ENCODE measurements at places on chromosomes 2 and 18.
A peak's percentile ranks its signal among the peaks of the same experiment; 100 is the strongest.

DNA sequence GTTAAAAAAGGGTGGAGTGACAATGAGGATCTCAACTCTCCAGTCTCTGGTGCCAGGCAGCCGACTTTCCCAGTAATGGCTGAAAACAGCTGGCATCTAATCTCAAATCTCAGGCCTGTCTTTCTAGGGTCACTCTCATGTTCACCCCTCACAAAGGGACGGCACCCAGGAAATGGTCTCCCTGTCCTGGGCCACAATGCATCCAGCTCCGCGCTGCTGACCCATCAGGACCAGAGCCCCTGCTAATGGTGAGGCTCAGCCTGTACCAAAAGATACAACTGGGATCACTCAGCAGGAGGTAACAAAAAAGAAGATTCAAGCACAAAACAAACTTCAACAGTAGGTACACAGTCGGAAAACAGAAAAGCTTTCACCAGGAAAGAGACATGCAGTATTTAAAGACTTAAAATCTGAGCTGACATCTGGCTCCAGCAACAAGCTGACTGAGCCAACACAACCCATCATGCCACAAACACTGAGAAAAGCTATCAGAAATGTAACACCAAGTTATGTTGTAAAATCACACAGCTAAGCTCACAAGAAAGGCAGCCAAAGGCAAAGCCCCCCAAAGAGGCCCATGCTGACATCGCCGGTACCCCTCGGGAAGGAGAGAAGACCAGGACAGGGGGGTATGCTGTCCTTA, 13.6 kb upstream of the KIDINS220 start:
- no peak for DNase-seq

- DNase-seq, result no peak
These were observed 549.5 kb upstream of the ID2 start for GRCh38 chr2:8132351-8132831.

DNA sequence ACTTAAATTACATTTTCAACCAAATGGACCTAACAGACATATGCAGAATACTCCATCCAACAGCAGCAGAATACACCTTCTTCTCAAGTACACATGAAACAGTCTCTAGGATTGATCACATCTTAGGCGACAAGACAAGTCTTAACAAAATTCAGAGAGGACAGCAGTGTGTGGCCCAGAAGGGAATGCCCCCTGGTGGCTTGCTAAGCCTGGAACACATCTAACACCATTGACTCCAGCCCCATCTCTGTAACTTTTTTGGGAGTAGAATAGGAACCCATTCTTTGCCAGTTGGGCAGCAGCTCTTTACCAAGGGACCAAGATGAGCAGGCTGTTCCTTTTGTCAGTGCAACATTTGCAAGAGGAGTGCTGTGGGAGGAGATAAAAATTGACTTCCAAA, 249.9 kb downstream of the PLCL1 start:
- DNase-seq, result peak; percentile 19

DNA sequence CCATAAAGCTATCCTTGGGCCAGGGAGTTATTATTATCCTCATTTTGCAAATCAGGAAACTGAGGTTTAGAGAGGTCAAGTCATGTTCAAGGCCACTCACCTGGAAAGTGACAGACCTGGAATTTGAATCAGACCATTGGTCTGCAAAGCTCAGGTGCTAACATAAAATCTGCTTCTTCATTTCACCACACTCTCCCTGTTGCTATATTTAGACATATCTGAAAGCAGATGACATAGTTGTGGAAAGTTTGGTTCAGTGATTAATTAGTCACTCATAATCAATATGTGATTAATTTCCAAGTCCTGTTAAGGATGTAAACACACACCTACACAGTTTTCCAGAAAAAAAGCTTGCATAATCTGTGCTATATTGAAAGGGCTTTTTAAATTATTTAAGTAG, 57.4 kb downstream of the LINC00305 start:
- DNase-seq, result no peak

GRCh38 chr2:110948027-110948674, 172.6 kb upstream of the BCL2L11 start:
- DNase-seq, result peak; percentile 1

- no peak for DNase-seq
These were observed 159.3 kb upstream of the MYCN start for GRCh38 chr2:15780912-15781574.

- peak; percentile 15 for DNase-seq
These were observed 316.5 kb downstream of the EN1 start for GRCh38 chr2:118530976-118531375.

DNA sequence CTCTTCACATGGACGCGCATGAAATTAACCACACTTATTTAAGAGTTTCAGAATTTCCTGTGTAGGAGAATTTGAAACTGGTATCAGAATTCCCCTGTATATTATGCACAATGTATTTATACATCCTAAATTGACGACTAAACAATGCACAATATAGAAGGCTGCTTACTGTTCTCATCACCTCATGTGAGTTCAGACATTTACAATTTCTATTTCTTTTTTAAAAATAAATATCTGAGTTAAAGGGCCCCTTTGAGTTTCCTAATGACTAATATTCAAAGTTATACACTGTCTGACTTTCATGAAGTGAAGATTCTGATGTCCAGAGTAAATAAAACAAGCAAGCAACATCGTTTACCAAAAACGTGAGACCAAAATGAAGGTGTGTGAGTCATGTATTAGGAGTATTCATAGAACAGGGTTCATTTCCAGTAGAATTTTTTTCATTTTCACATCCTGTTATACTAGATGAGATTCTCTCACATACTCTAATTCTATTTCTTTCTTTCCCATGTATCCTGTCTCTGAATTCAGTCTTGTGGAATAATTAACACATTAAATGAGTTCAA, 406.2 kb downstream of the NUP35 start:
- DNase-seq, result no peak

DNA sequence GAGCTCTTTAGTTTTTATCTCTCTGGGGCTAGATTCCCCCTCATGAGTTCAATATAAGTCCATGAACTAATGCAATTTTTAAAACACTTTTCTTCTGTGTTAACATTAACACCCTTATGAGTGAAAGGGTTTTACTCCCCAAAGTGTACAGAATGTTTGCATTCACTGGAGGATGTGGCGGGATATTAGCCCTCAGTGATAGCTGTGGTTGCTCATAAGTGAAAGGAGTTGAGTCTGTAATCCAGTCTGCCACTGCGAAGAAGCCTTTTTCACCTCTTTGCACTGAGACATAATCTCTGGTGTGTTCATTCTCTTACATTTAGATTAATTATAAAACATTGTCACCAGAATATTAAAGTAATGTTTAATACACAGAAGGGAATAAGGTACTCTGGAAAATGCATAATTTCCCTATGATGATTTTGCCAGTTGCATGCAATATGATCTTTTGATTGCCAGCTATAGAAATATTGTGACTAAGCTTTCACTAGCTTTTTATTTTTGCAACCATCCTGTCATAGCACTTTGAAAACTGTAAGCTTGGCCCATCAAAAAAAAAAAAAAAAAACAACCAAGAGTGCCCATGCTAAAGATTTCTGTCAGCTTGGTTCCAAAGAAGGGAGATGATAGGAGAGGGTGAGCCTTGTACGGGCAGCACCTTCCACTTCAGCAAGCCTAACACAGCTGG, 113.2 kb downstream of the BCL11A start:
- DNase-seq, result no peak

GRCh38 chr2:176118601-176119339, 2.2 kb downstream of the HOXD10 start:
- no peak for DNase-seq

GRCh38 chr18:6022845-6023244, 127.5 kb upstream of the TMEM200C start:
- DNase-seq, result peak; percentile 75

DNA sequence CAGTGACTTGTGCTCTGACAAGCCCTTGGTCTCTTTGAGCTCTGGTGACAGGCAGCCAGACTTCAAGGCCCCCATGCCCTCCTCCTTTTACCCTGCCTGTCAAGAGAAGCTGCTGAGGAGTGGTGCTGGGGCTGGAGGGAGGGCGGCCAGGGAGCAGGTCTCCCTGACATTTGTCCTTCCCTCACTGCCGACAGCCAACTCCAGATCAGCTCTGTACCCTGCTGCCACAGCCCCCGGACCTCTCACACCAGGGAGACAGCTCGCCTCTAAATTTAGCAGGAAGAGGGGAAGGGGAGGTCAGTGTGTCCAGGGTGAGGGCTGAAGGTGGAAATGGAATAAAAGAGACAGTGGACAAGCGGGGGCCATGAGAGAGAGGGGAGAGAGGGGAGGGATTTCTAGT, 155.8 kb downstream of the TDRD15 start:
- no peak for DNase-seq

GRCh38 chr2:241559323-241560161, 997 bp downstream of the BOK start:
- DNase-seq, result peak; percentile 73

- DNase-seq, result no peak
These were observed 233.4 kb downstream of the PHLPP1 start for GRCh38 chr18:62948788-62949187.

GRCh38 chr18:7813131-7813530, 246.0 kb downstream of the PTPRM start:
- no peak for DNase-seq

- no peak for DNase-seq
These were observed 186.4 kb upstream of the EPC2 start for GRCh38 chr2:148458171-148458570.

DNA sequence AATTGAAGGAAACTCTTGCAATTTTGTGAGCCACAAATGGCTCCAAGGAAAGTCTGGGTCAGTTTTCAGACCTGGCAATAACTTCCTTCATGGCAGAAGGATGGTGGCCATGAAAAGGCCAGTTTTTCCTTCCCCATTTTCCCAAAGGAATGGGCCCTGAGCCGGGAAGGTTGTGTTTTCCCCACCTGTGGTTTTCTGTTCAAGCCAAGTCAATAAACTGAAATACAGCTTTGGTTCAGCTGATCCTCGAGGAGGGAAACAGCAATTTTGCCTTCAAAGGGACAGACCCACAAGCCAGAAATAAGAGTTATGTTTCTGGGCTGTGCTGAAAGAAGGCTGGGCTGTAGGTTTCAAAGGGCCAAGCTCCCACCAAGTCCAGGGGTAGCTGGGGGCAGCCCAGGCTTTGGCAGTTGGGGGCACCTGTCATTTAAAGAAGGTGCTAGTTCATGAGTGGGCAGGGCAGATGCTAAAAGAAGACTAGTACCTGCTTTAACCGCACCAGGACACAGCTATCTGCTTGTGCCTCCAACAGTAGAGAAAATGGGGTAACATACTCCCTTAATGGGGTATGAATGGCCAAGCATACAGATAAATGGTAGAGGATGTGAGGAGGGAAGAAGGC, 97.0 kb downstream of the TTC32 start:
- DNase-seq, result no peak

GRCh38 chr2:191740016-191740419, 62.1 kb downstream of the NABP1 start:
- DNase-seq, result peak; percentile 27

GRCh38 chr2:73156539-73157124, 43.9 kb upstream of the RAB11FIP5 start:
- DNase-seq, result peak; percentile 61

DNA sequence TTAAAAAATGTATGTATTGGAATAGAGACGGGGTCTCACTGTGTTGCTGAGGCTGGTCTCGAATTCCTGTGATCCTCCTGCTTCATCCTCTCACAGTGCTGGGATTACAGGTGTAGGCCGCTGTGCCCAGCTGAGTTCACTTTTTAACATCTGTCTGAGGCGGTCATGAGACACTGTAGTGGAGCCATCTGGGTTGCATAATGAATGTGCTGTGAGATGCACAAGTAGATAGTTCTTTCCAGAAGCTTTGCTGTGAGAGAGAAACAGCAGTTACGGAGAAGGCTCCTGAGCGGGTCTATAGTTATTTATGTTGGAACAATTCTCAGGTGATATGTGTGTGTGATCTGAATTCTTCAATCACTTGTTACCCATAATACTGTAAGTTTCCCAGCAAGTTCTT, 3.1 kb downstream of the RMC1 start:
- DNase-seq, result no peak

- DNase-seq, result no peak
These were observed 551.1 kb upstream of the CELF4 start for GRCh38 chr18:38116716-38117115.

- peak; percentile 48 for DNase-seq
These were observed 5.7 kb upstream of the DNER start for GRCh38 chr2:229719926-229720647.

- peak; percentile 74 for DNase-seq
These were observed 24.2 kb upstream of the CASP8 start for GRCh38 chr2:201235860-201236811.

- DNase-seq, result peak; percentile 77
These were observed 64.9 kb downstream of the LPIN2 start for GRCh38 chr18:2948038-2948437.

DNA sequence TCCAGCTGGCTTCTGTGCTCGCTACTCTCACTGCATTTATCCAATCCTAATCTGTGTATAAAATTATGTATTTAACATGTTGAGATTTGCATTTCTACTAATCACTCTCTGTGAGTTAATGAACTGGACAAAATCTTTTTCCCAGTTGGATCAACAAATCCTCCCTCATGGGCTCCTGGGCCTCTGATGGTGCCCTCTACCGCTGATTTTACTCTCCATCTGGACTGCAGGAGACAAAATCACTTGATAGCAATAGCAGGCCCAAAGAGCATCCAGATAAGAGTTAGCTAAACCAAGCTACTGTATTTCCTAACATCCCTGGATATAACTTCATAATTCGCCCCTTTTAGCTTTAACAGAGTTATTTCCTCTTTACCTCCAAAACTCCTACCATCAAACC, 14.4 kb downstream of the REG3G start:
- DNase-seq, result no peak

DNA sequence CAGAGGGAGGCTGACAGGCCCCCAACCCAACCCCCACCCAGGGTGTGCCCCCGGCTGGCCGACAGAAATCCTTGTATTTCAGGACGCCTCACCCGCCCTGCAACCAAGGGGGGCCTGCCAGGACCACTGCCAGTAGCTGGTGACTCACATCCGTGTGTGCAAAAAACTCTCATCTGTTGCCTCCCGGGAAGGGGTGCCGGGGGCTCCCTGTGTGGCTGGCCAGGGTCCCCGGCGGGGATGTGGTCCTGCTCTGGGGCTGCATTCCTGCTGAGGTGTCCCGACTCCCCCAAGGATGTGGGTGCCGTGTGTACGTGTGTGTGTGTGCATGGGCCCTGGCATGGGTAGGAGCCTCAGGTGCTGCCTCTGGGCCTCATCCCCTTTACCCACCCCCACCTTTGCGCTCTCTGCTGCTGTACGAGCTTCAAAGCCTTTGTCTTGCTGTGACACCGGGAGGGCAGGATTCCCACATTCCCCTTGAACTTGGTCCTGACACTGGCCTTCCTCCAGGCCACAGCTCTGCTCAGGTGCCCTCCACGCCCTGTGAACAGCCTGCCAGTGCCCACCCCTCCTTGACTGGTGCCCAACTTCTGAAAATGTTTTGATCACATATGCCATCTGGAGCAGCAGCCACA, 226.3 kb upstream of the HDAC4 start:
- DNase-seq, result no peak

DNA sequence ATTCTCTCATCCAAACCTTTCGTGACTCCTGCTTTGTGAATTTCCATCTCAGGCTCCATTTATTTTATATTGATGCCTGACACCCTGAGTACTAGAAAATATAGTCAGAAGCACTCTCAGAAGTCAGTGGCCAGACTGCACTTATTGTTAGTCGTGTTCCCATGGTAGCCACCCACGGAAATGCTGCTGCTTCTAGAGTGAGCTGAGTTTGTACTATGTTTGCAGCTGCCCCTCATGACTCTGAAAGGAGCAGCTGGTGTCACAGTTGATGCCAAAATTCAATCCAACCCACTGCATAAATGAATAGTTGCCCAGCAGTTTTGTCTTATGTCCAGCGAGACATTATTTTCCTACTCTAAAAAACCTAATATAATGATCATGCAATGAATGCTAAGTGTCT, 265.2 kb upstream of the SPHKAP start:
- DNase-seq, result no peak
